ENCODE measurements at places on chromosomes 13 and 19.

- DNase-seq = no peak
Measured at GRCh38 chr13:40476175-40476958, 190.1 kb downstream of the FOXO1 start.

DNA sequence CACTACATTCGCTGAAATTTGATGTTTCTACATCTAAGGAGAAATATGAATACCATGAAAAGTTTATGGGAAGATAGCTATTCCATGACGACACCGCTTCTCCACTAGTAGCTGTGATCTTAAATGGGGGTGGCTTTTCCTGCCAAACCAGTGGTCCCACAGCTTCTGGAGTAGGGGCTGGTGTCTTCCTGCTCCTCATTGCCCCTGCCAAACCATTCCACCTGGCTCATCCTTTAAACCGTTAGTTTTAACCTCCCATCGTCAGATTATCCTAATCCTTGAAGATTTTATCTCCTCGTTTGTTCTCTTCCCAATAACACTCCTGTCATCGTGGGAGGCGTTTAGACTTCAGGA is 568 bp upstream of the ZNF230 start:
- DNase-seq = no peak

DNA sequence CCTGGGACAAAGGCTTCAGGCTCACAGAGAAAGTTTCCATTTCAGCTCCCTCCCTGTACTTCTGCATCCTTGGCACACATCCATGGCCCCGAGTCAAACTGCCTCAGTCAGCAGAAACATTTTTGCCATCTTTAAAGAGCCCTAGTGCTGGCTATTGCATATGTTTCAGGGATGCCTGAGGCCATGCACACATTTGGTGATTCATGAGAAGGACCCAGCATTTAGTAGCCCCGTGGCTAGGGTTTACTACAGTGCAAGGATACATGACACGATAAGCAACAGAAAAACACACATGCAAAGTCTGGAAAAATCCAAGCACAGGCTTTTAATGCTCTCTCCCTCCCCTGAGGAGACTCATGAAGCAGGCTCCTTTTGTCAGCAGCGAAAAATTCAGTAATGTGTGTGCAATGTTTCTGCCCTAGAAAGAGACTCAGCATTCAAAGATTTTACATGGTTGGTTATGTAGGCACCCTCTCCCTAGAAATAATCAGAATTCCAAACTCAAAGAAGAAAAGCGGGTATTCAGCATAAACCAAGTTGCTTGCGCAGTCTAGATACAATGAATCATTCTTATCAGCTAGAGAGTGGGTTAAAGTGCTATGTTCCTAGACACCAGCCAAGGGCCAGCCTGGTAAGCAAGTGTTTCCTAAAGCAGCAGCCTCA is 17.6 kb downstream of the ACOD1 start:
- DNase-seq = no peak

- DNase-seq = no peak
Measured at GRCh38 chr13:33321686-33322542, 36.4 kb upstream of the STARD13 start.

DNA sequence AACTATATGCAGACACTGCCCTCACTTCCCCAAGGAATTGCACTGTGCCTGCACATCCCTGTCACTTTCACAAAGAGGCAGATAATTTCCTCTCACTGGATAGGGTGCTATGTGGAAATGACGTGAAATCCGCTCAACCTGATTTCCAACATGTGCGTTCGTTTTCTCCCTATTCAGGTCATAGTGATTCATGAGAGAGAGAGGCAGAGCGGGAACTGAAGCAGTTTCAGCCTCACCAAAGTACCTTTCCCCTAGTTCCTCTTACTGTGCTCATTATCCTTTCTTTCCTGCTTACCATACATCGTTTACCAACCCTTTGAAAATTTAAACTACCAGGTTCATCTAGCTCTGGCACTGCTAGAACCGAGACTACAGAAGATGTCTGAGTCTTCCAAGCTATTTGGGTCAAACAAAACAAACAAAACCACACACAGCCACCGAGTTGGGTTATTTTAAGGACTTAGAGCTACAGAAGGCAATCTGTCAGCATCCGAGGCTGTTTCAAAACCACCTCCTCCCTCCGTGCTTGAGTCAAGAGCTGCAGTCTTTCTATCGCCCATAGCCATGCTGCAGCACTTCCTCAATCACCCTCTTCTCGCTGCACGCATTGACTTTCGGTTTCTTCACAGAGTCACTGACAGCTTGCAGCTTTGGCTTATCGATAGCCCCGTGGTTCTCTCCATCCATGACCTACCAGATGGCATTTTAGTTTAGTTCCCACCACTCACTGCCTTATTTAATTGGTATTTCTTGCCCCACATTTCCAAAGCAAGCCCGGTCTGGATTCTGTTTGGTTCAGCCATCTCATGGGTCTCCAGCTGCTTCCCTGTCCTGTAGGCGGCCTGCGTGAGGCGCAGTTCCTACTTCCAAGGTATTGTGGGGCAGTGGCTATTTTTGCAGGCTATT is 1395.8 kb downstream of the EFNB2 start:
- DNase-seq = peak; percentile 48

DNA sequence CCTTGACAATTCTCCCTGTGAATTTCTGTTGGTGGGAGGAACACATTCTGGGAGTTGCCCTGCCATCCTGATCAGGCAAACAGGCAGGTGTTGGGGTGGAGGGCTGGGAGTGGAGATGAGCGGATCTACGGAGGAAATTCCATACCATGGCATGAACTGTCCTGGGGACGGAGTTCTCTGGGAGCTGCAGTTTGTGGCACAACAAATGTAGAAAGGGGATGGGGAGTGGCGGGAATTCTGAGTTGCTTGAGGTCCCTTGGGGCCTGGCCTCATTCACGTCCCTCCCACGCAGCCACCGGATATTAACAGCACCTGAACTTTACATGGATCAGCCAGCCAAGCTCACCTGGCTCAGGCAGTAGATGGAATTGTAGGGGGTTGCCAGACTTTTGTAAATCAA is 70.0 kb downstream of the CHST8 start:
- DNase-seq = no peak

DNA sequence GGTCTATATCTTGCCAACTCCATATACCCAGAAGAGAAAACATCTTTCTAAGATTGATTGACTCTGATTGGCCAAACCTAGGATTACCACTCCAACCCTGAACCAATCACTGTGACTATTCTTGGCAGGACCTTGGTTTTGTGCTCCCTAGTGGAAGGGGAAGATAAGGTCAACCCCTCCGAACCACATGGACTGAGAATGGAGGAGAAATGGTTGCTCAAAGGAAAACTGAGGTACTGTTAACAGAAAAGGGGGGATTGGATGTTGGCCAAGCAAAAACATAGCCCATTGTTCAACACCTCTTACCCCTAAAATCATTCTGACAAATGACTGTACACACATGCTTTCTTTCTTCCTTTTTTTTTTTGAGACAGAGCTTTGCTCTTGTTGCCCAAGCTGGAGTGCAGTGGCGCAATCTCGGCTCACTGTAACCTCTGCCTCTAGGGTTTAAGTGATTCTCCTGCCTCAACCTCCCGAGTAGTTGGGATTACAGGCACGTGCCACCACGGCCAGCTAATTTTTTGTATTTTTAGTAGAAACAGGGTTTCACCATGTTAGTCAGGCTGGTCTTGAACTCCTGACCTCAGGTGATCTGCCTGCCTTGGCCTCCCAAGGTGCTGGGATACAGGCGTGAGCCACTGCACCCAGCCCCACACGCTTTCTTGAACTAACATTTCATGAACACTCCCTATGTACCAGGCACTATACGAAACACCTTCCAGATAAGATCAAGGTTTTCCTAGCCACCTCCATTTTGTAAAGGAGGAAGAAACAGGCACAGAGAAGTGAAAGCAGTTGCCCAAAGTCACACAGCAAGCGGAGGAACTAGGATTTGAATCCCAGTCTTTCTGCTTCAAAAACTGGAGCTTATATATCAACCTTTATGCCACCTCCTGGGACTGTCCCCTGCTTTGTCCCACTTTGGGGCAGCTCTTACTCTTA is 6.5 kb downstream of the MEIOSIN start:
- no peak for DNase-seq

DNA sequence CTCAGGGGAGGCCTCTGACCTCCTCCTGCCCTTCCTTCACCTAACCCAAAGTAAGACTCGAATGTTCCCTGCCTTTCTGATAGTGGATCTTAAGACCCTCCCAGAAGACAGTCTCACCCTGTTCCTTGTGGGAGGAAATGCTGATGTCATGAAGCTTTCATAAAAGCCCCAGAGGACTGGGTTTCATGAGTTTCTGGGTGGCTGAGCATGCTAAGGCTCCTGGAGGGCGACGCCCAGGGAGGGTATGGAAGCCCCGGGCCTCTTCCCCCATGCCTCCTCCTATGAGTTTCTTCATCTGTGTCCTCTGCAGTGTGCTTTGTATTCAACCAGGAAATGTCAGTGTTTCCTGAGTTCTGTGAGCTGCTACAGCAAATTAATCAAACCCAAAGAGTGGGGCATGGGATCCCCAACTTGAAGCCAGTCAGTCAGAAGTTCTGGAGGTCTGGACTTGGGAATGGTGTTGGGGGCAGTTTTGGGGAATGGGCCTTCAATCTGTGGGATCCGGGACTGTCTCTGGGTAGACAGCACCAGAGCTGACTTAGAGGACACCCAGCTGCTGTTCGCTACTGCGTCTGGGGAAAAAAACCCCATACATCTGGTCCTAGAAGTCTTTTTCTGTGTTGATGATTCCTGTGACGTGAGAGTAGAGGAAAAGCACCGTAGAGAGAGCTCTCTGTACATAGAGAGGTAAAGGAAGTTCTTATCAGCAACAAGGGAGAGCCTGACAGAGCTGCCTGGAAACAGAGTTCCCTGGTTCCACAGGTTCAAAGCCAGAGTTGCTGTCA is 2.0 kb upstream of the LILRB2 start:
- DNase-seq = peak; percentile 36

- peak; percentile 67 for DNase-seq
Measured at GRCh38 chr13:45370922-45371406, 30.0 kb upstream of the TPT1 start.

All from GM13977 (cell line).